ENCODE measurements at places on chromosomes 2 and 18.

- no peak for DNase-seq
Observed at GRCh38 chr18:8081267-8081666, 514.2 kb downstream of the PTPRM start.

DNA sequence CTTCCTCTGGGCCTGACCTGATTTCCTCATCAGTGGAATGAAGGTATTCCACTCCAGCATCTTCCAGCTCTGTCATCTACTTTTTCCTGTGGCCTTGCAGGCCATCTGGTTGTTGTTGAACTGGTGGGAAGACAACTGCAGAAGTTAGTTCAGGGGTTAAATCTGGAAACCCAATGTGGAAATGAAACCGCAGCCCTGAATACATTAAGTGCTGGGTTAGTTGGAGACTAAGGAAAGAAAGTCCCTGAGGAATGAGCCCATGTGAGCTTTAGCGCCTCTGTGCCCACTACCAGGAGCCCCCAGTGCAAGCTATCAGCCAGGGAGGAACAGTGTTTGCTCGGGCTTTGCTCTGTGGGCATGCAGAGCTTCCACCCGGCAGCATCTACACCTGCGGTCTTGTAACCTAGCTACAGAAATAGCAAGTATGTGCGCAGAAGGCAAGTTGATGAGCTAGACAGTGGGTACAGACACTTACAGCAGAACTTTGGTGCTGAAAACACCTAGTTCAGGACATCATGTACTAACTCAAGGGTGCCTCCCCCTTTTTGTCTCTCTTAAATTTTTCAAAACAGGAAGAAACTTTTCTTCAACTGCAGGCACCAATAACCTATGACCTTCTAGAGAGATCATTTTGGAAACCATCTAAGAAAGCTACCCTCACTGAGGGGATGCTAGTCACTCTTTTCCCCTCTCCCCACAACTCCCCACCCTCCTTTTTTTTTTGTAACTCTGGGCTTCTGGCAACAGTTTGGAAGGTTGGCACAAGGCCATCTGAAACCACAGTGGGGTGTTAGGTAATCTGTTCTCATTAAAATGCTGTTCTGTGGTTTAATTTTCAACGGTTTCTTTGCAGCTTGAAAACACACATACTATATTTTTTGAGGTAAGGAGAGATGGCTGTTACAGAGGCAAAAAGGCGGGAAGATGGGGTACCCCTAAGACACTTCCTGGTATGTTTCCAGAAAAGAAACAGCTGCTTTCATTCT lies 18.3 kb upstream of the CXCR4 start:
- no peak for DNase-seq

GRCh38 chr2:100268986-100269385 lies 53.3 kb downstream of the LONRF2 start:
- no peak for DNase-seq

DNA sequence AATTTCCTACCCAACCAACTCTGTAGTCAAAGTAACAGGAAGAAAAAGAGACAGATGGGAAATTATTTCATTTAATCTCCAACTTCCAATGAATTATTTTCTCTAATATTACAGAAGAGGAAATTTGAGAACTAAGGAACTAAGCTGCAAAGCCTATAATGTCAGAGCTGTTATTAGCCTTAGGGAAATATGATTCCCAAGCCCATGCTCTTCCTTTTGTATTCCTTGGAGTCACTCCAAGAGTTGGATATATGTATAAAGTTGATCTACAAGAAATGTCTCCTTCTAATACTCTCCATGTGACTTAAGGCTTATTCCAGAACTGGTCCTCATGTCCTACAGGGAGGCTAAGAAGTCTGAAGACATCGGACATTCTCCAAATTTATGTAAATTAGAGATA lies 31.6 kb upstream of the VWC2L start:
- DNase-seq: no peak

GRCh38 chr2:104656571-104657163 lies 197.2 kb upstream of the POU3F3 start:
- no peak for DNase-seq

DNA sequence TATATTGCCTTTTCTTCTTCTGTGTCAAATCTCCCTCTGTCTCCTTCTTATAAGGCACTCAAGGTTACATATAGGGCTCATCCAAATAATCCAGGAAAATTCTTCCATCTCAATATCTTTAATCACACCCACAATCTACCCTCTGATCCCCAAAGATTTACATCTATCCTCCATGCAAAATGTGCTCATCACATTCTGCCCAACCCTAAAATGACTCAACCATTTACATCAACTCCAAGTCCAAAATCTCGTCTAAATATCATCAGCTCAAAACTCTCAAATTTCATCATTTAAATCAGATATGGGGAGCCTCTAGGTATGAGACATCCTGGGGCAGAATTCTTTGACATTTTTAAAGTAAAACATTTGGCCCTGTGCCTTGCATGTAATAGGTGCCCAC lies 1349.8 kb downstream of the SUCLG1 start:
- DNase-seq: no peak

DNA sequence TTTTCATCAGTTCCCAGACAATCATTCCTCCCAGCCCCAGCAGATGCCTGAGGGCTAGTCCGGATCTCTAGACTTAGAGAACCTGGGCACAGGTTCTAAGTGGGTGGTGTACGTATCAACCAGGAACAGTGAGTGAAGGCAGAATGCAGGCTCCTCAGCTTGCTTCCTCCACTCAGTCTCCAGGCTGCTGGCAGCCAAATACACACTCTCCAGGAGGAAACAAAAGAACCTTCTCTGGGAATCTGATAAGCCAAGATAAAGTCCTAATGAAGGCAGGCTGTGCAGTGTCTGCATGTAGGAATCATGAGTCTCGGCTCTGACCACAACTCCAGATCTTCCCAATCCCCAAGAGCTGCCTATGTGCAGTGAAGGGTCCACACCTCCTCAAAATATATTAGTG lies 245.7 kb downstream of the SP3 start:
- DNase-seq: no peak

GRCh38 chr18:48022531-48023329 lies 92.3 kb upstream of the SMAD2 start:
- DNase-seq: peak; percentile 65

DNA sequence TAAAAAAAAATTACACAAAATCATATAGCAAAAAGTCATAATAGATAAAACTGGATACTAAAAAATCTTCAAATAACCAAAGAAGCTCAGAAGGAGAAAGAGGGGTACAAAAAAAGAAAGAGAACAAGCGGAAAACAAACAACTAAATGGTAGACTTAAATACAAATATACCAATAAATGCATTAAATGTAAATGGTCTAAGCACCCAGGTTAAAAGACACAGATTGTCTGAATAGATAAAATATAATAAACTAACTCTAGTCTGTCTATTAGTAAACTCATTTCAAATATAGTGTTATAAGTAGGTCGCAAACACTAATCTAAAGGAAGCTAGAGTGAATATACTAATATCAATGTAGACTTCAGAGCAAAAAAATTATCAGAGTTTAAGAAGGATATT lies 357.4 kb downstream of the METTL4 start:
- no peak for DNase-seq

- DNase-seq: no peak
Observed at GRCh38 chr2:19989342-19989666, 601 bp downstream of the WDR35 start.

DNA sequence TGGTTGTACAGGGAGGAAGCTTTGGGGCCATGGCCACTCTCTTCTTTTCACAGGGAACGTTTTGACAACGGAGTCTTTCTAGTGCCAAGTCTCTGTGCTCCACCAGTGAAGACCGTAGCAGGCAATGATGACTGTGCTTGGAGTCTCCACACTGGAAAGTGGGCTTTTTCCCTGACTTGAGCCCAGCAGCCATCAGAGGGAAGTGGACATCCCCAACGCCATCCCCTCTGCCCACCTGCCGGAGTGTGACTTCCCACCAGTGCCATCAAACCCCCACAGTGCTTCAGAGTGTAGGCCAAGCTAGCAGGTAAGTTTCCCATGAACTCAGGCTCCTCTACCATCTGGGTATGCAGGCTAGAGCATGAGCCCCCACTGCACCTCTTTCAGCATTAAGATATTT lies 78.7 kb downstream of the APOB start:
- no peak for DNase-seq

- no peak for DNase-seq
Observed at GRCh38 chr2:52536929-52537460, 1230.6 kb upstream of the CHAC2 start.

DNA sequence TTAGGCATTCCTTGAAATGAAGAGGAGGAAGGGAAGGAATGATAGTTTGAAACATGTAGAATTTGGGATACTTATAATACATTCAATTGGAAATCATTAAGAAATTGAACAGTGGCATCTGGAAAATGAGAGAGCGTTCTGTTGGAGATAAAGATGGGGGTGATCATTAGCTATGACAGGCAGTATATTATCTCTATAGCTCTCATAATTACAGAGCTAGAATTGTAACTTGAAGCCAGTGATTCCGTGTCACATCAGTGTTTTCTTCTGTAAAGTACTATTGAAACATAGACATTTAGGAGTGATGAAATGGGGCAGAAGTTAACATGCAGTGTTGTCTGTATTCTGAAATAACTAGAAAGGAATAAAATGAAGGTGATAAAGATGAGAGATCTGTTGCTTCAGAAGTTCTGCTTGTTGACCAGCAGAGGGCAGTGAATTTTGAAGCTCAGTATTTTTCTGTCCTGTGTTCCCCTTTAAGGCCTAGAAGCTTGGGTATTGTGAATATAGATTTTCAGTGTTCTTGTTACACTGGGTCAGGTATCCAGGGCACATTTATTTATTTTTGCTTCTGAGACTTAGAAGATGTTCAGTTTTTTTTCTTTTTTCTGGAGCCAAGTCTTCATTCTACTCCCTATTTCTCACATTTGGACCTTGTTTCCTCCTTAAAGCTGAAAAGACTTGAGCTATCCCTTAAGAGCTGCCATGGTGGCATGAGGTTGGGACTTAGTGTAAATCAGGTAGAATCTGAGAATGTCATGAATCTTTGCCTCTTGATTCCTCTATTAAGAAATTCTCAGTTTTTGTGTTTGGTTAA lies 157.4 kb downstream of the TAF4B start:
- peak; percentile 2 for DNase-seq

DNA sequence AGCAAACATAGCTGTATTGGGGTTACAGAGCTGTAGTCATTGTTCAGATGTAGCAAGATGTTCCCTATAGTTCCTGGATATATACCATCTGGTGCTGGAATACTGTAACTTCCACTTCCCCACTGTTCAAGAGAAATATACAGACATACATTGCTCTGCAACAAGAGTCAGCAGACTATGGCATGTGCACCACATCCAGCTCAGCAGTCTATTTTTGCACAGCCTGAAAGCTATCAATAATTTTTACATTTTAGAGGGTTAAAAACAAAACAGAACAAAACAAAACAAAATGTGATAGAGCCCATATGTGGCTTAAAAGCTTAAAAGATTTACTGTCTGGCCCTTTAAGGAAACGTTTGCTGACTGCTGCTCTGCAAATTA lies 31.8 kb upstream of the VIT start:
- DNase-seq: no peak

- DNase-seq: no peak
Observed at GRCh38 chr18:55272510-55273243, 313.4 kb upstream of the CCDC68 start.
